ENCODE measurements at places on chromosomes 2 and 18.

DNA sequence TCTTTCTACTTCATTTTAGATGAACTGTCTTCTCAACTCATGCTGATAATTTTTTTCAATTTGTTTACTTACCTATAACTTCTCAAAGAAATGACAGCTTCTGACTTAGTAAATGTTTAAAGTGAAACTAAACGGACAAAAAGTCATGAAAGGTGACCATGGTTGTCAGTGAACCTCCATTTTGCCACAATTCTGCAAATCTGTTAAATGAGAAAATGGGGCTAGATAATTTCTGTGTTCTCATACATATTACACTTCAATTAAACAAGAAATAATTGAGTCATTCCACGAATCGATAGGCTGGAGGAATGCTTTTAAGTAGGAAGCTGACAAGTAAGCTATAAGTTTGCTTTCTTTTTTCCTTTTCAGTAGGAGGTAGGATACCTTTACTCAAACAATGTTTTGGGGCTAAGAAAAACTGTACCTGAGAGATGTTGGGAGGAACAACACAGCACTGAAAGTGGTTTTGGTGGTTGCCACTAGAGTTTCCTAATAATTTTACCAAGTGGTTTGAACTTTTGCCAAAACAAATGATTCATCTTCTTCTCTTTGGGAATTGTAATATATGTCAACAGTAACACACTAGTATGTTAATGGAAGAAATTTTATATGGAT is 17.1 kb downstream of the DYNAP start:
- no peak for DNase-seq

DNA sequence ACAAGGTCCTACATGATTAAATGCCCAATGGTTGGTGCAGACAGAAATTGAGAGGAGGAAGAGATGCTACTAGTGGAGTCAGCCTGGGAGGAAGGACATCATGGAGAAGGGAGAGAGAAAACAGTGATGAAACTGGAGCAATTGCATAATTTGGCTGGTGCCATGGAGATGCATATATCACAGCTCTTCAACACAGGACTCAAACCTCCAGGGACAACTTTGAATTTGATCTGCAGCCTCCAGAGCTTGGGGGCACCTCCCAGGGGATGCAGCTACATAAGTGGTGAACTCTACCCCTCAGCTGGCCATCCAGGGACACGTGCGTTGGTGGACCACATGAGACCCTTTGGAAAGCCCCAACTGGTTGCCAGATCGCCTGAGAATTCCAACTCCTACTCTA is 80.4 kb downstream of the CTAGE1 start:
- no peak for DNase-seq

DNA sequence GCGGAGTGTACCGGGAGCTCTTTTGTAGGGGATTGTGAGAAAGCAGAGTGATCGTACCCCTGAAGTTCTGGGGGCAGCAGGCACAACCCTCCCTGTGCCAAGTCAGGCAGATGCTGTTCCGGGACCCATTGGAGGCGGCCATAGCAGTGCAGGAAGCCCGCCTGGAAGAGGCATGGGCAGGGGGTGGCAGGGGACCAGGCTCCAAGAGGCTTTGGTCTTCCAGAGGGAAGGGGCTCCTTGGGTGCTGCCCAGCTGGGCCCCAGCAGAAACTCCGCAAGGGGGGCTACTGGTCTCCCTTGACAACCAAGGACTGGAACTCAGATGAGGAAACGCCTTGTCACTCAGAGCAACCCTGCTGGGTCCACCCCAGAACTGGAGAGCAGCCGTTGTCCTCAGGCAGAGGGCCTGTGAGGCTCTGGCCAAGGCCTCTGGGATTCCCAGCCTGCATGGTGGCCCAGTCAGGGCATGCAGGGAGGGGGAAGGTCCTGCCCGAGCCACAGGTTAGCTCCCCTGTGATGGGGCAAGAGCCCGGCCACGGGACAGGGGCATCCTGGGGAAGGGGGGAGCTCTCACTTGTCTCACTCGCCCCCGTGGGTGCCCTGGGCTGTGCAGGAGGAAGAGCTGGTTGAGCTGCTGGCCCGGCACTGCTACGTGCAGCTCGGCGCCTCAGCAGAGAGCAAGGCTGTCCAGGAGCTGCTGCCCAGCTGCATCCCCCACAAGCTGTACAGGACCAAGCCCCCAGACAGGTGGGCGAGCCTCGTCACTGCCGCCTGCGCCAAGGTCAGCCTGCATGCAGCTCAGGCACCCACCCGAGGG is 21.0 kb upstream of the GPR17 start:
- no peak for DNase-seq

GRCh38 chr2:64914735-64915509 is 74.3 kb upstream of the SLC1A4 start:
- DNase-seq = peak; percentile 72

DNA sequence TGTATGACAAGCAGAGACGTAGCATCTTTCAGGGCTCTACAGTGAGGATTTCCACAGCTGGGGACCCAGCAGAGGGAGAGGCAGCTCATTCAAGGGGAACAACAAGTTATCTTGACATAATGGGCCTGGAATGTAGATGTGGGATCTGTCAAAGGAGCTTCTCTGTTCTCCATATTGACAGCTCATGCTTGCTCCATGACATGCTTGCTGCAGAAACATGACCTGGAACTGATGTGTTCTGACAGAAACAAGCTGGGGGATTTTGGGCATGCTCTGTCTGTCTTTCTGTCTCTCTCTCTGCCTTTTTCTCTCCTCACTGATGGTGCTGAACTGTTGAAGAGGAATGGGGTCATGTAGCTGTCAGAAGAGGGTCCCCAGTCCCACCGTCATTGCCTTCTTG is 79.6 kb downstream of the MMADHC start:
- DNase-seq = no peak

DNA sequence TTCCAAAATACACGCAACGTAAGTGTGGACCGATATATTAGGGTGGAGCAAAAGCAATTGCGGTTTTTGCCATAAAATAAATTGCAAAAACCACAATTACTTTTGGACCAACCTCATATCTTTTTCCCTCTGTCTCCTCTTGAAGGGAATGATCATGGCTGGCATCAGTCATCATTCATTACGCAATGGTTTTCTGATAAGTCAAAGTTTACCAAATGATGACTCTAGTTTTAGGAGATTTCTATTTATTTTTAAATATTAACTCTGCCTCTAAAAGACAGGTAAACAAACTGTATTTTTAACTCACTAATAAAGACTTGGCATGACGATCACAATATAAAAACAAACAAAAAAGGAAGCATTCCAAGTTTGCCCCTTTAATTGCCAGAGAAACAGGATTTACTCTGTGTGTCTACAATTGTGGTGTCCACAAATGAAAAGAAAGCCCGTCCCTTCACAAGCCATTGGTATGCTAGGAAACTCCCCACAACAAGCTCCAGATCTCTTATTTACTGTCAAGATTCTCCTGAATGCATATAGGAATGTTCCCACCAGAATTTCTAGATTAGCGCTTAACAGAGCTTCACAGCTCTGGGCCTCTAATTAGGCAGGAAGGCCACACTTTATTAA is 61.3 kb downstream of the IRS1 start:
- no peak for DNase-seq

- no peak for DNase-seq
Observed at GRCh38 chr18:76432970-76433767, 61.9 kb downstream of the ZNF516 start.

DNA sequence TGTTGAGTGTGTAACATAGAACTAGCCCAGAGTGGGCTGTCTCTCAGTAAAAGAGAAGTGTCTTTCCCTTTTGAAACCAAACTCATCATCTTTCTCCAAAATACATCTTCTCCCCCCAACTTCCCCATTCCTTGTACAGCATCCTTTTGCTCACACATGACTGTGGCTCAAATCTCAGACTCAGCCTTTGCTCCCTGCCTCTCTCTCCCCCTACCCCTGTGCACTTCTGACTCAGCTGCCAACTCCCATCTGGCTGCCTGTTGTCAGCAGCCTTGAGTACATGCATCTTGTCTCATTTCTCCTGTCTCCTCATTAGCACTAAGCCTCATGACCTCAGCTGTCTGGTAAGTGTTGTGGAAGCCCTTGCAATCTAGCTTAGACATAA is 18.1 kb upstream of the MGAT4A start:
- DNase-seq = no peak

DNA sequence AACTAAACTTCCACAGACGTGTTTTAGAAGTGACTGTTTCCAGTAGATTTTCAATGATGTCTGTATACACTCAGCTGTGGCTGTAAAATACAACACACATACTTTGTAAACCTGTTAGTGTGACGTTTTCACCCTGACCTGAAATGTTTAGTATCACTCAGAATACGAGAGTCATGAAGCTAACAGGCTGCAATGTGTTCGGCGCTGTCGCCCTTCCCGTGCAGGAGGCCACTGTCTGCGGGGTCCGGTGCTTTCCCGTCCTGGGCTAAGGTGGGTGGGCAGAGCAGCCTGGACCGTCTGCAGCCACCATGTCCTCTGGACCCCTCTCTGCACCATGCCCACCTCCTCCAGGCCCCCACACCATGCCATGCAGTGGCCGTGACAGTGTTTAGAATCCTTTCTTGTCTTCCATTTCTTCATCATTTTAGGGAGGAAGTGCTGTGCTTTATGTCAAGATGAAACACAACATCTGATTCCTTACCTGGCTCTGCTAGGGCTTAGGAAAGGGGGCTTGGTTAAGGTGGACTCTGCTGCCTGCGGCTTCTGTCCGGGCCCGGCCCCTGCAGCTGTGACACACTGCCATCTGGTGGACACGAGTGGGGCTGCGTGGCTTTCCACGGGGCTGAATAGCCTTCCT is 53.8 kb upstream of the RBM44 start:
- DNase-seq = peak; percentile 84

- DNase-seq = no peak
Observed at GRCh38 chr2:76640905-76641304, 881.3 kb downstream of the LRRTM4 start.

- no peak for DNase-seq
Observed at GRCh38 chr2:156867201-156867600, 390.3 kb upstream of the GALNT5 start.

DNA sequence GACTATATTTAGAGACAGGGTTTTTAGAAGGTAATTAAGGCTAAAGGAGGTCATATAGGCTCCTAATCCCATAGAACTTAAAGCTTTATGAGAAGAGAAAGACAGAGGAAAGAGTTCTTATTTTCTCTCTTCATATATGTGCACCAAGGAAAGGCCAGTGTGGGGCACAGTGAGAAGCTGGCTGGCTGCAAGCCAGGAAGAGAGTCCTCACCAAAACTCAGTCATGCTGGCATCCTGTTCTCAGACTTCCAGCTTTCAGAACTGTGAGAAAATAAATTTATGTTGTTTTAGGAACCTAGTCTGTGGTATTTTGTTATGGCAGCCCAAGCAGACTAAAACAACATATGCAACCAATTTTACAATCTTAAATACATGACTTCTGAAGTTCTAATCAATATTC is 31.5 kb upstream of the ATIC start:
- peak; percentile 6 for DNase-seq

DNA sequence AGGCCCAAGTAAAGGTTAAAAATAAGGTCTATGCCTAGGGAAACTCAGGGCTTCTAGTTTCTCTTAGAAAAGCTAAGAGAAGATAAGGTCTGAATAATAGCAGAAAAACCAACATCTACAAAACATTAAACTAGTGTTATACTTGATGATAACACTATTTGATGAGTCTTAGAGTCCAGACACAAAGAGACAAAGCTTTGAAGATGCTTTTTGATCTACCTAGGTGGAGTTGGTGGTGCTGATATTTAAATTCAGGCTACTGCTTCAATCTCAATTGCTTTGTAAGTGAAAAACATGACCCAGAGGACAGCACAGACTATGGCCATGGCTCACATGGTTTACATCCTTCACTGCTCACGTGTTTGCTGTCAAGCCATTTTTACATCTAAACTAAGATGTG is 11.7 kb upstream of the MFF start:
- DNase-seq = no peak

GRCh38 chr18:58316396-58317342 is 272.6 kb downstream of the NEDD4L start:
- DNase-seq = no peak

DNA sequence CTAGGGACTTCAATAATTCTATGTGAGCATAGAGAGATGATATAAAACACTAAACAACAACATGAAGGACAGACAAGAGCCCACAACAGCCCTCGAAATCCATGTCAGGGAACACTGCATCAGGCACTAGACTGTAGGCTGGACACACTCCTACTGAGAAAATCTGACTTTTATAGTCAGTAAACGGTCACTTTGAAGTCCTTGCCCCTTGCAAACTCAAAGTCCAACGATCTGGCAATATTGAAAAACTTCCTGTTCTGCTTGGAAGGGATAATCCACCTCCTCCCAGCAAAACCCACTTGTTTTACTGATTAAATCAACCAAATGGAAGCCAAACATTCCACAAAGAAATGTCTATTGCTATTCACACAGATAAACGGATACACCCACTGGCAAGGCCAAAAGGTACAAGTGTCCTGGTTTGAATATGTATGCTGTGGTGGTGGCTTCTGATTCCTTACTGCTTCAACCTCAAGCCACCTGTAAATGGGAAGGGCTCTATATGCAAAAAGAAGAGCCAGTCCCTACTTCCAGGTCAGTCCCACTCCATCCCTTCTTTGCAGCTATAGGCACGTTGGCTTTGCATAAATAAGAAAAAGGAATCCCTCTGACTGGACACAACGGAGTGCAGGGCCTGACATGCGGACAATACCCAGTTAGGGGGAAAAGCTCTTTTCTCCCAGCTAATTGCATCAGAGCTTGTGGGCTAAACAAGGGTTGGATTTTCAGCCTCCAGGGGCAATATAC is 56.6 kb downstream of the STK39 start:
- DNase-seq = no peak

- peak; percentile 67 for DNase-seq
Observed at GRCh38 chr18:79459946-79460480, 64.3 kb downstream of the NFATC1 start.

DNA sequence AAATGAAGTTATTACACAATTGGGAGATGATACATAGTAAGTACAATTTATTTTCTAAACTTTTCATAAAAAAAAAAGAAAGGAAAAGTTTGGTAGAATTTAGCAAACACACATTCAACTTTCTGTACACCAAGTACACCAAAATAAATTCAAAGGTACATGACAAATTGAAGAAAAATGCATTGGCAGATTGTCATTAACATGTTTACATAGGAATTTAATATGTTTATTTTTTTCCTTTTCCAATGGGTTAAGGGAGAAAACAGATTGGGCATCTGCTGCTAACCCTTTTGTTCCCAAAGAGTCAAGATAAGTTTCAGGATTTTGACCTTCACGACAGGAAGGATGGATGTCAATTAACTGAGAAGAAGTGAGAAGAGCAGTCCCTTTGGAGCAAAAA is 620.4 kb downstream of the XIRP2 start:
- no peak for DNase-seq

- peak; percentile 65 for DNase-seq
Observed at GRCh38 chr2:207528980-207529329, 807 bp upstream of the CREB1 start.

DNA sequence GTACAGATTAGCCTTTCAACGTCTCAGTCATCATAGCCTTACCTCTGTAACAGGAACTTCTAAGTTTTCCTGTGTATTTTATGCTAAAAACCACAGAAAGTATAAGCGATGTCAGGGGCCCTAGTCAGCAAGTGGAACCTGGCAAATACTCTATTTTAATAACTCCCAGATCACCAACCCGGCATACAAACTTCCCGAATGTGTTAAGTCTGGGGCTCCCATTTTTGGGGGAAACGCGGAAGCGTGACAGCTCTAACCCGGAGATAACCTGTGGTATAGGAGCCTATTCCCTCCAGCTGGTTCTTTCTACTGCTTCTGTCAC is 574 bp downstream of the NIFK start:
- DNase-seq = peak; percentile 55

- no peak for DNase-seq
Observed at GRCh38 chr2:42696987-42697386, 66.9 kb downstream of the OXER1 start.

- DNase-seq = no peak
Observed at GRCh38 chr18:48979944-48980890, 29.5 kb upstream of the SMAD7 start.
